ENCODE measurements at places on chromosomes 7 and 10.
A peak's percentile ranks its signal among the peaks of the same experiment; 100 is the strongest.

- no peak for DNase-seq
These were observed 331.2 kb upstream of the FZD1 start for GRCh38 chr7:90933041-90933440.

DNA sequence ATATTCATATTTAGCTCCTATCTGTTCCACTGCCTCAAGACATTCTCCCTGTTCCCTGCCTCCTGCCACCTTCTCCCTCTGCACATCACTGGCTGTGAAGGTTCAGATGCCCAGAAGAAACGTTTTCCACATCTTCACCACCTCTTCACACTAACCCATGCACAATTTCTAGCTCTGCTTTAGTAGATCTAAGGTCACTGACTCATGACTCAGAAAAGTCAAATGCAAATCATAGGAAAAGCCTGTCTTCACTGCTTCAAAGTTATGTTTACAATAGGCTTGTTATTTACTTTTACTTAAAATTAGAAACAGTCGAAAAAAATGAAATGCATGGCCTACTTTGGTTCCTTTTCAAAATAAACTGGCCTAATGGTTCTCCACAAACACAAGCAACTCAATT is 2.5 kb downstream of the SCRN1 start:
- DNase-seq: no peak

- DNase-seq: no peak
These were observed 281.6 kb upstream of the ZMIZ1 start for GRCh38 chr10:78787125-78787524.

DNA sequence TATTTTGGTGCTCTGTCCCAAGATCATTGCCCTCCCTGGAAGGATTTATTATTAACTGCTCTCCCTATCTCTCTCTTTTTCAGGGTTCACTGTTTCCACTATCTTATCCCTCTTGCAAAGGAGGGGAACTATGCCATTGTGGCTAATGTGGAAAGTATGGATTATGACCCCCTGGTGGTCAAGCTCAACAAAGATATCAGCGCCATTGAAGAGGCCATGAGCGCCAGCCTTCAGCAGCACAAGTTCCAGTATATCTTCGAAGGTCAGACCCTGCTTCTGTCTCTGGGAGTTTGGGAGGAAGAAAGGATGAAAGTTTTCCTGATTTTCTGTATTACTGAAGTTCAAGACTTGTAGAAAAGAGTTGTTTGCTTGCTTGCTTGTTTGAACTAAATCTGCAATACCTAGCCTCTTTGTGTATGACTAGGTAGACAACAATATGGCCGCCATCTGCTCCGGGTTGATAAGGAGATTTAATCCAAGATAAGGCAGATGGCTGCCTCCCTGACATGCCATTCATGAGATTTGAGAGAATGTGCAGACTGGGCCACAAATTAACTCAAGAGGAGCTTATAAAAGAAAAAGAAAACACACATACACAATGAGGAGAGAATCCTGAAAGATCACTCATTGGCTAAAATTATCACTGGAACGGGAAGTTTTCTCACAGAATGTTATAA is 122.2 kb upstream of the LRGUK start:
- DNase-seq: no peak

- DNase-seq: no peak
These were observed 755 bp downstream of the TOMM7 start for GRCh38 chr7:22821702-22822485.

DNA sequence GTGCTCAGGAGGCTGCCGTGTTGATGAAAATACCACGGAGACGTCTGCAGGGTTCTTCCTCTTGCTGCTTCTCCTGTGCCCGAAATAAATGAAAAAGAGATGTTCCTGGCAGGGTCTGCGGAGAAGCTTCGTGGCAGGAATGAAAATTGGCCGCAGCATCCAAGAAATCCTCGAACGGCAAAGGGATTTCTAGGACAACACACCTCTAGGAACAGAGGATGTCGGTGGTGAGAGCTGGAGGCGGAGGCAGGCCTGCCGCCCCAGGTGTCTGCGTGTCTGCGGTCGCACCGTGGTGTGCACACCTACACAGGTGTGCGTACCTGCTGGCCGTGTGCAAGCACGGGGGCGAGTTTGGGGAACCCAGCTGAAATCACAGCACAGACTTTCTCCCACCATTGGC is 43.4 kb downstream of the TMEM130 start:
- no peak for DNase-seq

DNA sequence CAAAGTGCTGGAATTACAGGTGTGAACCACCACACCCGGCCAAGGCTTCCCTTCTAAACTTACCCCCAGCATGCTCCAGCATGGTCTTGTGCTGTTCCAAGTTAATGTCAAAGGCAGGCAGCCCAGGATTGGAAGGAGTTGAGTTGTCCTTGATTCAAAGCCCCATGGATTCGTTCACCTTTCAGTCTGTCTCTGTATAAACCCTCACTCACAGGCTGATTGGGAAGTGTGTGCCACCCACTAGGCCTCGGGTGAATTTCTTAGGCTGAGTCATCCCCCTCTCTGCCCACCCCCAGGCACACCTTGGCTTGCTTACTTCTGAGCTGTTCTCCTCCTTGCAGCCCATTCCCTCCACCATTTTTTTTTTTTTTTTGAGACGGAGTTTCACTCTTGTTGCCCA is 13.3 kb upstream of the PRDX3 start:
- no peak for DNase-seq

DNA sequence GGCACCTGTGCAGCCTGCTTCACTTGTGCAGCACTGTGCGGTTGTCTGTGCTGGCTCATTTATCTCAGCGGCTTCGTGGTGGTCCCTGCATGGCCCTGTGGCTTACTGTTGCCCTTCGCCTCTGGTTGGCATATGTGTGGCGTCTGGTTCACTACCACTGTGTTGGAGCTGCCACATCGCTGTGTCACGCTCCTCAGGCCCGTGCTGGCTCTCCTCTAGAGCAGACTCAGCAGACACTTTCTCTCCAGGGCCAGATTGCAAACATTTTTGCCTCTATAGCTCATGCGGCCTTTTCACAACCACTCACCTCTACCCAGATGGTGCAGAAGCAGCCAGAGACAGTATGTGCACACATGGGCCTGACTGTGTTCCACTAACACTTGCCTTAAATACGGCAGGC is 37.9 kb downstream of the PPP2R2D start:
- no peak for DNase-seq

- DNase-seq: no peak
These were observed 6.3 kb downstream of the RINT1 start for GRCh38 chr7:105538339-105538738.

GRCh38 chr10:14523286-14523685 is 192.6 kb upstream of the FRMD4A start:
- DNase-seq: no peak

- DNase-seq: no peak
These were observed 49.5 kb upstream of the PRSS58 start for GRCh38 chr7:142307246-142307900.

GRCh38 chr10:9848981-9849380 is 1168.7 kb upstream of the CELF2 start:
- no peak for DNase-seq

DNA sequence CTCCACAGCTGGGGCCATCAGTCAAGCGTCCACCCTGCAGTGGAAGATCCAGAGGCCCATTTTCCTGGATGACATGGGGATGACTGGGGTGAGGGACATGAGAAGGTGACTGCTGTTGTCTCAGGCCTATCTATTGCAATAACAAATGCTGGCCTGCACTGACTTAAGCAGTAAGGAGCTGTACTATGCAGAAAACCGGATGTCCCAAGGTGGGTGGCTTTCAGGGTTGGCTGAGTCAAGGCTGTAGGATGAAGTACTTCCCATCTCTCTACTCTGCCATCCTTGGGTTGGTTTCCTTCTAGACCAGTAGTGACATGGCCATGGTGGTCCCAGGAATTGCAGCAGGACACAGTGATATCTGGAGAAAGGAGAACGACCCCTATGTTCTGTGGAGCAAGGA is 48.1 kb downstream of the NEURL1 start:
- DNase-seq: no peak

DNA sequence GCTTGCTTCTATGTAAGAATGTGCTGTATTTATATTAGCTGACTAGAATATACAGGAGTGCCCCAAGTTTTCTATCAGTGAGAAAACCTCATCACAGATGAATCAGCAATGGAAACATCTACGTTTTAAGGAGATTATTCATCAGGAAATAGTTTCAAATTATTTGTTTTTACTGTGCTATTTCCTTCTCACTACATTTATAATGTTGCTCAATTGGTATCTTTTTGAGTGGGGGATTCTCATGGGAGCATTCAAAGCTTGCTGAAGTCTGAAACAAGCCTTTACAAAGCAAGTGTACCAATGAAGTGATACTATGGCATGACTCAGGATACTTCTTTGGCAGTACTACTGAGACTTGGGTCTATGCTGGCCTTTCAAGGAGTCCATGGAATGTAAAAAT is 191.1 kb upstream of the SLC26A5 start:
- no peak for DNase-seq

GRCh38 chr10:50561266-50561665 is 62.5 kb downstream of the SGMS1 start:
- no peak for DNase-seq

DNA sequence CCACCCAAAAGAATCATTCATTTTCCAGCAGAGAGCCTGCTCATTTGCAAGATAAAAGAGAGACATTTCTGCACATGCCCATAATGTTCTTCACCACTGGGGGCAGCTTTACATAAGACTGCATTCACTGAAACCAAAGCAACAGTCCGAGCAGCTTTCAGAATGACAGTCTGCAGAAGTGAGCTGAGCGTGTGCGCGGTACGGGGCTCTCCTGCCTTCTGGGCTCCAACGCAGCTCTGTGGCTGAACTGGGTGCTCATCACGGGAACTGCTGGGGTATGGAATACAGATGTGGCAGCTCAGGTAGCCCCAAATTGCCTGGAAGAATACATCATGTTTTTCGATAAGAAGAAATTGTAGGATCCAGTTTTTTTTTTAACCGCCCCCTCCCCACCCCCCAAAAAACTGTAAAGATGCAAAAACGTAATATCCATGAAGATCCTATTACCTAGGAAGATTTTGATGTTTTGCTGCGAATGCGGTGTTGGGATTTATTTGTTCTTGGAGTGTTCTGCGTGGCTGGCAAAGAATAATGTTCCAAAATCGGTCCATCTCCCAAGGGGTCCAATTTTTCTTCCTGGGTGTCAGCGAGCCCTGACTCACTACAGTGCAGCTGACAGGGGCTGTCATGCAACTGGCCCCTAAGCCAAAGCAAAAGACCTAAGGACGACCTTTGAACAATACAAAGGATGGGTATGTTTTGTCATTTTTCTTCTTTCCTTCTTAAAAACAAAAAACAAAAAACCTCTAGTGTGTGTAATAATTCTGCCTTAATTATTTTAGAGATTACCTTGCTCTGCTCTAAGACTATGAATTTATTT is at the start of gene LRRTM3:
TSS of gene LRRTM3 (plus strand) at position 141 of the 820 bp plus-strand sequence.
- peak; percentile 63 for DNase-seq

DNA sequence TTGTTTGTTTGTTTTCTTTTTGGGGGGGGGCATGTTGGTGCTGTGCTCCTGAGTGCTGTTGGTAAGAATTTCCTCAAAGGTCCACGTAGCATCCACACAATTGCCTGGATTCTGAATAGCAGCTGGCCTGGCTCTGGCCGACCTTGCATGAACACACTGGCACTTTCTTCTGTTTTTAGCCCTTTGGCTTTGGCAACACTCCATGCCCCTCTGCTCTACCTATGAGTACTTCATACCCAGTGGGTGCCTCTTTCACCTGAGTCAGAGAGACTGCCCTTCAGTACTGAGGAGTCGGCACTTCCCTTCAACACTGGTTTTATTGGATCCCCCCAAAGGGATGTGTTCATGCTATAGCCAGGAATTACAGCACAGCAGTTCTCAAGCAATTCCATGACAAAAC is 7.2 kb upstream of the NPVF start:
- no peak for DNase-seq

DNA sequence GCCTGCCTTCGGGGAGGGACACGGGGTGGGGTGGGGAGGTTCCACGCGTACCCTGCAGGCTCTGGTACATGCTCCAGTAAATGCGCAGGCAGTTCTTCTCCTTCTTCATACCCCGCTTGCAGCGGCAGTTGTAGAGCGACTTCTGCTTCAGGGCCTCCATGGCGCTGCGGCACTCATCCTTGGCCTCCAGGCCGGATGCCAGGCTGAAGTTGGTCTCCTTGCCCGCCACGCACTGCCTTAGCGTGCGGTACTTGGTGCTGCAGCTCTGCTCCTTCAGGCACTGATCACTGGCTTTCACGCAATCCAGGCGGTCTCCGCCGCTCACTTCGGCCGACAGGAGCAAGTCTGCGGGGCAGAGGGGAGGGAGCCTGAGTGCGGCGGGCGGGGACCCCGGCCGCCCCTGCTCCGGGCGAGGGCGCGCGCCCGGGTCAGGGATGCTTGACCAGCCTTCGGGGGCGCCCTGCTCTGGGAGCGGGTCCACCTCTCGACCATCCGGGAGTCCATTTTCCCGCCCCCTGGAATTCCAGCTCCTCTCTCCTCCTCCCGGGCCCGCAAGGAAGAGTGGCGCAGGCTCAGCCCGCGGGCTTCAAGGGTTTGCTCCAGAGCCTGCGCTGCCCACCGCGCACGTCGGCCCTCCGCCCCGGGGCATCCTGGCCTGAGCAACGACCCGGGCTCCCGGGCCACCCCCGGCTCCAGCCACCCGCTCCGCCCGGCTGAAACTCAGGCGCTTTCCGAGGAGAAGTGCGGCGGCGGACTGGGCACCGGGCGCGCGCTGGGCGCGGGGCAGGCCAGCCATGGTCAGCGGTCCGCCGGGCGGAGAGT is 2.0 kb downstream of the GFRA1 start:
- DNase-seq: peak; percentile 74

GRCh38 chr7:152911922-152912321 is 152.4 kb downstream of the ACTR3B start:
- no peak for DNase-seq

GRCh38 chr10:122181041-122181732 is 89.9 kb upstream of the BTBD16 start:
- DNase-seq: no peak

DNA sequence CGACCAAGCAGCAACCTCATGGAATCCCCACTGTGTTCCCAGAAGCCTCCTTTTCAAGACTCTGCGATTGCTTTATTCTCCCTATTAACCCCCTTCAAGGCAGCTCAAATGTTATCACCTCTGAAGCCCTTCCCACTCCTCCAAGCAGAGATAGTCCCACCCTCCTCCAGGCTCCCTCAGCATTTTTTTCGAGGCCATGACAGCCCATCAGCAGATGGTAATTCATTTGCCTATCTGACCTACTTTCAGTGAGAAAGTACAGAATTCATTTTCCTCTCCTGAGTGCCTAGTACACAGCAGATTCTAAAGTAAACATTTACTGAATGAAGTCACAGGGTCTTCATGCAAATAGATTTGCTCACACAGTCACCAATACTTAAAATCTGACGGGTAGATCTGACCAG is 47.8 kb downstream of the HERPUD2 start:
- no peak for DNase-seq

DNA sequence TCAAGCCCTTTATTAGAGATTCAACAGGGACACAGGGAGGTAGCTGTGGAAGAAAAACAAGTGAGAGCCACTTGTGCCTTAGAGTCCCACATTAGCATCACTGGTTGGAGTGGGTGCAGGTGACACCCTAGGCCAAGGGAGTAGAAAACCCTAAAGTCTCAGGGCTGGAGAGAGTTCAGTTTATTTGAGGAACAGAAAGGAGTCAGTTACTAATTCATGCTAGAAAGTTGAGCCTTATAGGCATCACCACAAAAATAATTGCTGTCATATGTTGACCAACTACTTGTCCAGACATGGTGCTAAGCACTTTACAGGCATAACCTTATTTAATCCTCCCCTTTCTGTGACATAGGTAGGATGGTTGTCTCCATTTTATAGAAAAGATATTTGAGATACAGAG is 20.9 kb upstream of the ACSL5 start:
- no peak for DNase-seq

- DNase-seq: no peak
These were observed 2.1 kb upstream of the PRXL2A start for GRCh38 chr10:80406204-80406603.

GRCh38 chr7:6551016-6551511 is at the start of gene GRID2IP:
GRID2IP (minus strand) TSS chr7:6551461; CDS start chr7:6551436, 25 bp downstream.
- DNase-seq: no peak

All from ecto neural progenitor cell (in vitro differentiated cells).